ENCODE measurements at places on chromosomes 2 and 18.

GRCh38 chr2:6381326-6381725 is 484.4 kb downstream of the CMPK2 start:
- DNase-seq = no peak

- no peak for DNase-seq
Observed at GRCh38 chr2:11467129-11467649, 1.2 kb upstream of the E2F6 start.

DNA sequence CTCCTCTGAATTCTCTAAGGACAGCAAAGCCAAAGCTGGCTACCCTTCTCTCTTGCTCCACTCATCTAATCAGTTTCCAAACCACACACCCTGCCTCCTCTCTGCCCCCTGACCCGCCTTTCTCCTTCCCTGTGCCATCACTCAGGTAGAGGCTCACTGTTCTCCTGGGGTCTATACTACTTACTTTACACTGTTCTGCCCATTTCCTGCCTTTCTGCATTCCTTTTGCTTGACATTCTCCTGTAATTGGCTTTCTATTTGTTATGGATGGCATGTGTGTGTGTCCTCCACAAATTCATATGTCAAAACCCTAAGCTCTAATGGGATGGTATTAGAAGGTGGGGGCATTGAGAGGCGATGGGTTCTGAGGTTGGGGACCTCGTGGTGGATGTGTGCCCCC is 675.2 kb upstream of the ID2 start:
- DNase-seq = no peak

DNA sequence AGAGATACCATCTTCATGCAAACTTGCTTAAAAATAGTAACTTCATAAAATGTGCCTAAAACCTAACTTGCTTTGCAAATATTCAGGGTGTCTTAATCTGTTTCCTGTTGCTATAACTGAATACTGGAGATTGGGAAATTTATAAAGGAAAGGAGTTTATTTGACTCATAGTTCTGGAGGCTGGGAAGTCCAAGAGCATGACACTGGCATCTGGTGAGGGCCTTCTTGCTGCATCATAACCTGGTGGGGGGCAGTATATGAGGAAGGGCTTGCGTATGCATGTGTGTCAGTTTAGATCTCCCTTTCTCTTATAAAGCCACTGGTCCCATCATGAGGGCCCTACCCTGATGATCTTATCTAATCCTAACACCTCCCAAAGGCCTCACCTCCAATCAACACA is 166.5 kb downstream of the LPIN1 start:
- no peak for DNase-seq

GRCh38 chr2:173596244-173596643 is 241.6 kb downstream of the CDCA7 start:
- no peak for DNase-seq

Measured in stimulated activated naive CD8-positive, alpha-beta T cell treated with anti-CD3 and anti-CD28 coated beads, Interleukin-15, amount 100 ng/mL, for 72 hours (primary cell).